ENCODE measurements at places on chromosomes 4 and X. TPM values are rescaled to one million over a fixed set of nuclear protein-coding genes. Genes with fewer than 3 reads are reported as not detected.
A peak's percentile ranks its signal among the peaks of the same experiment; 100 is the strongest.

DNA sequence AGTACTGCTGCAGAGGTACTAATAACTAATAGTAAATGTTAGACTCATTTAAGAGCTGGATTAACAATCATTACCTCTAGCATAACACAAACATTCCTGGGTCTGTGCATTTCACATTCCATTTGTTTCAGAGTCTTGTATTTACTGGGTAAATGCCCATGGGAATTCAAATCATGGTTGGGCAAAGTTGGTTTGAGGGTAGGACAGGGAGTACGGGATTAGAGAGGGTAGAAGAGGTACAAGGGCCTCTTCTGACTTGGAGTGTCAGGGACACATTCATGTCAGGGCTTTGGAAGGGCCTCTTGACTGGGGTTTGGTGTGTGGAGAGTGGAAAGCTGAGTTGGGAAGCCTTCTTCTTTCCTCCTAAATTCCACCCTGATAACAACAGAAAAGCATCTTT is 65.9 kb downstream of the WWC2 start:
- no peak for DNase-seq

DNA sequence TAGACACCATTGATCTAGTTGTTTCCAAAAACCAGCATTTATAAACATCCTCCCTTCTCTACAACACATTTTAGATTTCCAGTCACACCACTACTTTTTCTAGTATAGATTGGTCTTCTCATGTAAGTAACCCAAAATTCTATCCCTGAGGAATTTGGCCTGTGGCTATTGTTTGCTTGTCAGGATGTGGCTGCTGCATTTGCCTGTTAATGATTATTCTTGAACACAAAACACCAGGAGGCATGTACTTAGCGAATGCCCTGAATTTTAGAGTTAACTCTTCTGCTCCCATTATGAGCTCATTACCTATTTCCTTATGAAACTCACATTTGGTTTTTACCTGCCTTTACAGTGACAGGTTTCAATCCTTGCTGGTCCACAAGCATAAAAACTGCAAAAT is 102.0 kb upstream of the FSTL5 start:
- no peak for DNase-seq

DNA sequence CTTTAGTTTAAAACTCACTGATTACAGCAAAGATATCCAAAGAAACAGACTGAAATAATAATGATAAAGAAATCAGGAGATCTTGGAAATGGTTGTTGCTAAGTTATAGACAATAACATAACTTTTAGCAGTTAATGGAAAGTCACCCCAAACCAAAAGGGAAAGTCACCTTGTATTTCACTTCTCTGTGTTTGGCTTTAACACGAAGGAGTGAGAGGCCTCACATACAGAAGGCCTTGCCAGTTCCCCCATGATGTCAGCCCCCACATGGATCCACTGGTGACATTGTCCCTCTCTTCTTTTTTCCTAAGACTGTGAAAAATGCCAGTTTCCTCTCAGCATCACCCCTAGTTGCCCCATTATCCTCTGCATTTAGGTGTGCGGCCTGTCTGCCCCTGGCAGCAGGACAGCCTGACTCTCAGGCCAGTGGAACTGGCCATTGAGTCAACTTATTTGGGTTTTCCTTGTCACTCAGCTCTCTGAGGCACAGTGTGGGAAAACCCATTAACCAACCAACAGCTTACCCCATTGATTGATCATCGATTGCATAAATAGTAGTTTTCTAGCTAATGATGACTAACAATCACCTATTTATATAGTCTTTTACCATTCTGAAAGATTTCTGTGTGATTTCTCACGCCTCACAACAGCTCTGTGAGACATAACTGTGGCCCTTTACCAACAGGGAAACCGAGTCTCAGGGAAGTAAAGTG is 308.1 kb downstream of the PTTG2 start:
- no peak for DNase-seq

DNA sequence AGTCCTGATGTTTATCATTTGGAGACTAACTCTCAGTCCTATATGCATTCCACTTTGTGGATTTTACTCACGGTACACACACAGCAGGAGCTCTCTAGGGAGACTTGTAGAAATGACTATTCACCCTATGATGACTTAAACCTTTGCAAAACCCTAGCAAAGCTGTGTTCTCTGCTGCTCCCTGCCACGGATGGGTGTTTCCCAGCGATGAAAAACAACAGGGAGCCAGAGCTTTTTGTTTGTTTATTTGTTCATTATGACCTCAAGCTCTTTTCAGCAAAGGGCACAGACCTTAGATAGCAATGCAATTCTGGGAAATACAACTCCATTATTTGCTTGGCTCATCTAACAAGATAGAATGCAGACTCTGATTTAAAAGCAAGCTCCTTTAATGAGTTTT is 156.6 kb downstream of the GRIA3 start:
- no peak for DNase-seq

GRCh38 chr4:122826553-122827257 is at the start of gene FGF2:
FGF2 (plus strand) TSS chr4:122826831; CDS start chr4:122827175, 344 bp downstream.
- DNase-seq: peak; percentile 12

- DNase-seq: no peak
Observed at GRCh38 chrX:72330131-72330530, 24.4 kb upstream of the CITED1 start.

GRCh38 chrX:123873956-123874355 is 14.1 kb downstream of the XIAP start:
- no peak for DNase-seq

DNA sequence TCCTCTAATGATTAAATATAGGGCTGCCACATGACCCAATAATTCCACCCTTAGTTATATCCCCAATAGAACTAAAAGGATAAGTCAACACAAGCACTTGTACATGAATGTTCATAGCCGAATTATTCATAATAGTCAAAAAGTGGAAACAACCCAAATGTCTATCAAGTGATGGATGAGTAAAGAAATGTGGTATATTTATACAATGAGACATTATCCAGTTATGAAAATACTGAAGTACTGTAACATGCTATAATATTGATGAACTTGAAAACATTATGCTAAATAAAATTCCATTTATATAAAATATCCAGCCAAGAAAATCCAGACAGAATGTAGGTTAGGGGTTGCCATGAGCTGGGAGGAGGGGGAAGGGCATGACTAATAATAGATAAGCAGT is 436.7 kb upstream of the AADAT start:
- DNase-seq: no peak

- no peak for DNase-seq
Observed at GRCh38 chrX:55488006-55488592, 1.5 kb downstream of the USP51 start.

Gene HERC5
- total RNA-seq: 23.6 TPM

Gene CPE
- not detected for total RNA-seq
